CD4-positive, alpha-beta T cell treated with Interleukin-15 for 4 hours (primary cell): ENCODE measurements at places on chromosomes 4 and X.

DNA sequence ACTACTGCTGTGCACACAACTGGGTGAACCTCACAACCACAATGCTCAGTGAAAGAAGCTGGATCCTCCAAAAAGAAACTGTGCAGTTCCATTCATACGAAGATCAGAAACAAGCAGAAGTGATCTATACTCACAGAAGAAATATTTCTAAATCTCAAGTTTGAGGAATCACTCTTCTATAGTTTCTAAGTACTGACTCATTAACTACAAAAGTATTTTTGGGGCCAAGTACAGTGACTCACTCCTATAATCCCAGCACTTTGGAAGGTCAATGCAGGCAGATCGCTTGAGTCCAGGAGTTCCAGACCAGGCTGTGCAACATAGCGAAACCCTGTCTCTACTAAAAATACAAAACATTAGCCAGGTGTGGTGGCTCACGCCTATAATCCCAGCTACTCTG lies 51.3 kb upstream of the RELL1 start:
- DNase-seq, result no peak

DNA sequence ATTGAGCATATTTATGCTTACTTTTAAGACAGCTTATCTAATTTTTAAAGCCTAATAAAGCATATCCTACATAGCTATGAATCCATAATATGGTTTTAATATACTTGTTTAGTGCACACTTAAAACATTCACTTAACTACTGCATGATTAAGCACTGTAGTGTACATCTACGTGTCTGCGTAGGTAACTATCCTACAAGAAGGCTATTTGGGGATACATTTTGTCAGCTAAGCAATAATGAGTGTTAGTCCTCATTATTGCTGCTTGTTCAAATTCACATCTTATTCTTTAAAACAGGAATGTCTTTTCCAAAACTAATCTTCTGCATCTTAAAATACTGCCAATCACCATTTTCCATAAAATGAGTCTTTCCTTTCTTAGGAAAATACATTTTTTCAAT lies 38.6 kb downstream of the GASK1B start:
- no peak for DNase-seq

DNA sequence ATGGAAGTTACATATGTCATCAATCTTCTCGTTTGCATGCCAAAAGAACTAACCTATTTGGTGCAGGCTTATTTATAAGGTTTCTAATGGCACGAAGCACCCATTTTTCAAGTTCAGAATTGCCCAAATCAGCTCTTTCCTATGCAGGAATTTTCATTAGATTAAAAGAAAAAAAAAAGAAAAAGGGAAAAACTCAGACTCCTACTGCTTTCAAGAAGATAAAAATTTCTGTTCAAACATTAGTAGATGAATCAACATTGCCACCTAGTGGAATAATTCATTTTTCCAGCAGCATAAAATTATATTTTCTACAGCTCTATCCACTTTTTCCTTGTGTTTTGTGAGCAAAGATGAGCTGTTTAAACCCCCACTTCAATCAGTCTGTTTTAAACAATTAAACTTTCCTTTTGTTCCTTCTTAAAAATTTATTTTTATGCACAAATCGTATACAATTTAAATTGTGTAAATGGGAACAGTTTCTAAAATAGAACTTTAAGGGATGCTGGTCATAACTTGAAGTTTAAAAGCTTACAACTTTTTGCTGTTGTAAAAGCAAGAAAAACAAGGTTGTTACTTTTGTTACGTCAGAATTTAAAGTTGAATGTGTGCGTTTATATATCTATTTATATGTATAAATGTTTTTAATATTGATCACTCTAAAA lies 309.9 kb downstream of the ARAP2 start:
- DNase-seq, result peak; percentile 13

GRCh38 chr4:15469402-15470127 lies at the start of gene CC2D2A:
Gene CC2D2A, plus strand, starts transcription at chr4:15469882. Its CDS starts 6,051 bp downstream, at chr4:15475933.
- no peak for DNase-seq

DNA sequence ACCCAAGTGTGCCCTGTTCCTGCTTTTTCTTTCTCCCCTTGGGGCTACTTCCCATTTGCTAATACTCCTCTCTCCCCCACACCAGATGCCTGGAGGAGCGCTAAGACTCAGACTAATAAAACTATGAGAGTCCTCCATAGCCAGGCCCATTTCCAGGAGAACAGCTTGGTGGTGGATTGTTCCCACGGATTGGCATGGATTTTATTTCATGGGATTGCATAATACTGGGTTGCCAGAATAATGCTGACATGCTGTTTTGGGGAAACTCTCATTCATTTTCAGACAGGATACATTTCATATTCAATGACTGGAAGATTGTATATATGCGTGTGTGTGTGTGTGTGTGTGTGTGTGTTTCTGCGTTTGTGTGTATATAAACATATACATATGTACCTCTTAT lies 447.5 kb upstream of the PITX2 start:
- DNase-seq, result no peak

- no peak for DNase-seq
Observed at GRCh38 chrX:32877592-32877991, 333.8 kb downstream of the DMD start.

- no peak for DNase-seq
Observed at GRCh38 chrX:68874076-68874475, 45.3 kb downstream of the EFNB1 start.

GRCh38 chr4:183263787-183264386 lies 56.2 kb downstream of the CLDN22 start:
- no peak for DNase-seq
